Eye (tissue), 1 donor: ENCODE measurements at places on chromosomes 7 and 10.
A peak's percentile ranks its signal among the peaks of the same experiment; 100 is the strongest.

DNA sequence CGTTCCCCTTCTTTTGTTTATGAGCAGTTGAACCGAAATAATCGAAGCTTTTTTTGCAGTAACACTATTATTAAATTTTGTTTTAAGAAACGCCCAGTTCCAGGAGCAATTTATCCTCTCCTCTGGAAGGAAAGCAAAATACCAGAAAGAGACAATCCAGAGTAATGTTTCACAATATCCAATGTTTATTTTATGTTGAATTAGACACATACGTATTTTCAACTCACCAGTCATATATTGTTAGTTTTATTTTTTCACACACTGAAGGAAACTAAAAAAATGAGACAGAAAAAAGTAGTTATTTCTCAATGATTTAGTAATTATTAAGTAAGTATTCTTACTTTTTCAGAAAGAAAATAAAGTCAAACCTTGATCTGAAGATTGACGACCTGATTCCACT lies 85.1 kb downstream of the MYOF start:
- no peak for DNase-seq

- DNase-seq: peak; percentile 95
These were observed 37.6 kb upstream of the SVOPL start for GRCh38 chr7:138738551-138739335.

DNA sequence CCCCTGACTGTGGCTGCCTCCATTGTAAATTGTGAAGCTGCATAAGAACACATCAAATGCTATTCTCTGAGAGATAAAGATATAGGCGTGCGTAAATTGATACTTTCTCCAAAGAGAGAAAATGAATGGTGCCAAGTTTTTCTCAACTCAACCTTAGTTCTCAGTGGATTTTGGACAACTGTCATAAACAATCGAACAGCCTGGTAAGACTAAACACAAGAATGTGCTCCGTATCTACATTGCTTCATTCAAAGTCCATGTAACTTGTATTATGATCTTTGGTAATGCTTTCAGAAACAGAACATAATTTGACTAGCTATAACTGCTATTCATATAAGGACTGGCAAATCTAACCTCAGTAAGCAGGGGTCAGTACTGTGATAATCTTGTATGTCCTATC lies 429.1 kb downstream of the SEMA3D start:
- DNase-seq: peak; percentile 12

DNA sequence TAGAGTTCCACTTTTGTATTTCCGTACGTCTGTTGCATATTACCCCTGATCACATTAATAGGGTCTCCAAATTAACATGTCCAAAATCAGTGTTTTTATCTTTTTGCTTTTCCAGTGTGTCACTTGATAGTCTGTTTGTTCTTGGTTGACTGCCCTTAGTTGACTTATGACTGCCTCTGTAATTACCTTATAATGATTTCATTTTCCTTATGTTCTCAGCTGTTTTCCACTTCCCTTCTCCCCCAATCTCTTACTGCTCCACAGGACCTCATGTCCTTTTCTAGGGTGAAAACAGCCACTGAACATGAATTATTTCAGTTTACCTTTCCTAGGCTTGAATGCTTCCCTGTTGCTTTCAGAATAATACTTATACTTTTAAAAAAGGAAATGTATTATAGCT lies 54.7 kb downstream of the MAPK8 start:
- no peak for DNase-seq

GRCh38 chr10:127392351-127393235 lies 156.5 kb upstream of the NPS start:
- no peak for DNase-seq

- no peak for DNase-seq
These were observed 5.2 kb downstream of the AGAP3 start for GRCh38 chr7:151091431-151091830.

DNA sequence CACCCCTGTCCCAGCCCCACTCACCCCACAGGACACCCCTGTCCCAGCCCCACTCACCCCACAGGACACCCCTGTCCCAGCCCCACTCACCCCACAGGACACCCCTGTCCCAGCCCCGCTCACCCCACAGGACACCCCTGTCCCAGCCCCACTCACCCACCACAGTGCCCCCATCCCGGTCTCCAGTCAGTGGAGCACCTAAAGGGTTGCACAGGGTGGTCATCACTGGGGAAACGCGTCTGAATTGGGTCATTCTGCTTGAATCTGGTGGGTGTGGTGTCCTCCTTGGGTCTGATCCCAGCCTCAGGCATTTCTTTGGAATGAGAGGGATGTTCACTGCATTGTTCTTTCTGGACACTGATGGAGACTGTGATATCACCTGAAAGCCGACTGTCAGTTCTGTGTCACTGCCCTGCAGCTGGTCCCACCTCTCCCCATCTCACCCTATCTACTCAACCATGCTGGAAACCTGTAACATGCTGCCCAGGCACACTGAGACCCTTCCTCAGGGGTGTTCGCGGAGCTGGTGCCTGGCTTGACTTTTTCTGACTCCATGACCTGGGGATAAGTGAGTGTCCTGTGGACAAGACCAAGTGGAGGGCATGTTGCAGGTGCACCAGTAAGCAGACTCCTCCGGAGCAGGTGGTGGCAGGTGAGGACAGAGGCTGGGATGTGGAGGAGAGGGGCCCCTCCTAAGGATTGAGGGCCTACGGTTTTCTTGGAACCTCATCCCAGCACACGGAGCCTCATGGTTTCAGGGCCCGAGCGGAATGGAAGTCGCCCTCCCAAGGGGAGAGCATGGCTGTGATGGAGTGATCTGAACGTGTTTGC lies 262.5 kb upstream of the PPP2R2D start:
- no peak for DNase-seq

DNA sequence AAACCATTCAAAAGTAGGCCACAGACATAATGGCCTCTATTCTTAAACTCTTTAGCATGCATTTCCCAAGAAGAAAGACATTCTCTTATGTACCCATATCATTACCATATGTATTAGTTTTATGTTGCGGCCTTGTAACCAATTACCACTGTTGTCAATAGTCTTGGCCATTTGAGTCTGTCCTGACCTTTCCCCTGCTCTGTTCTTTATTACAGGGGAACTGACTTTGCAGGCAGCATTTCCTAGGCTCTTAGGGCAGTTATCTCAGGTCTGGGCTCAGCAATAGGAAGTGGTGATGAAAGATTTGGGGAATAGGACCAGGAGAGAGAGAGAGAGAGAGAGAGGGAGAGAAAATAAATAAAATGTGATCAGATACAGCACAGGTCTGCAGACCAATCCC lies 194.5 kb upstream of the LRGUK start:
- no peak for DNase-seq

DNA sequence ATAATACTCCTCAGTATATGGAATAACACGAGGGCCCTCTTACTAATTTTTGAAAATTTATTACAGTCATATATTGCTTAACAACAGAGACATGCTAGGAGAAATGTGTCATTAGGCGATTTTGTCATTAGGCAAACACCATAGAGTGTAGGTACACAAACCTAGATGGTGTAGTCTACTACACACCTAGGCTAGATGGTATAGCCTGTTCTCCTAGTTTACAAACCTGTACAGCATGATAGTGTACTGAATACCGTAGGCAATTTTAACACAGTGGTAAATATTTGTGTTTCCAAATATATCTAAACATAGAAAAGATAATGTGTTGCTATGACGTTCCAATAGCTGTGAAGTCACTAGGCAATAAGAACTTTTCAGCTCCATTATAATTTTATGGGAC lies 12.8 kb downstream of the OR2F1 start:
- no peak for DNase-seq

- DNase-seq: no peak
These were observed 440 bp upstream of the TCAF1 start for GRCh38 chr7:143902332-143902899.

- DNase-seq: peak; percentile 59
These were observed 439 bp downstream of the RBP4 start for GRCh38 chr10:93600446-93601145.

DNA sequence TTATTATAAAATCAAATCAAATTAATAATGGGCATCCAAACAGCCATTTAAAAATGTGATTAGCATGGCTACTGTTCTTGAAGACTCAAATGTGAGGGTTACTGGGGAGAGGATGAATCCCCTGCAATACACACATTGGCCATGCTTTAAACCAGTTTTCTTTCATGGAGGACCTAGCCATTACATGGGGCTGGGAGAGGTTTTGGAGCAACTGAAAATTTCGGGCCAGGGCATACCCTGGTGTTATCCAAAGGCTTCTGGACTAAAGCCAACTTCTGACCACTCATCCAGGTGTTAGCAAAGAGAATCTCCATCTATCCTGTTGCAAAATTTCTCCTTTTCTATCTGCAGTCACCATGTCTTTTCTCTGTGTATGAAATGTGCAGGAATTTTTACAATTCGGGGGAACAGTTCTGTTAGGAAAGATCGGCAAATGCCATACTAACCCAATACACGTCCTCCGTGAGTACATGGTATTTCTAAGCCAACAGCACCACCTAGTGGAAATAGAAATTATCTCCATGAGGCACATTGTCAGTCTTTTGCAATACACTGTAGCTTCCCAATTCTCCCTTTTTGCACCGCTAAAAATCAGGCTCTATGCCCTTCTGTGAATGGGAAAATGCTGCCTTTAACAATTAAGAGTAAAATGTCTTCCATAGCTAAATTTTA lies 47.0 kb upstream of the ZNF107 start:
- peak; percentile 50 for DNase-seq

DNA sequence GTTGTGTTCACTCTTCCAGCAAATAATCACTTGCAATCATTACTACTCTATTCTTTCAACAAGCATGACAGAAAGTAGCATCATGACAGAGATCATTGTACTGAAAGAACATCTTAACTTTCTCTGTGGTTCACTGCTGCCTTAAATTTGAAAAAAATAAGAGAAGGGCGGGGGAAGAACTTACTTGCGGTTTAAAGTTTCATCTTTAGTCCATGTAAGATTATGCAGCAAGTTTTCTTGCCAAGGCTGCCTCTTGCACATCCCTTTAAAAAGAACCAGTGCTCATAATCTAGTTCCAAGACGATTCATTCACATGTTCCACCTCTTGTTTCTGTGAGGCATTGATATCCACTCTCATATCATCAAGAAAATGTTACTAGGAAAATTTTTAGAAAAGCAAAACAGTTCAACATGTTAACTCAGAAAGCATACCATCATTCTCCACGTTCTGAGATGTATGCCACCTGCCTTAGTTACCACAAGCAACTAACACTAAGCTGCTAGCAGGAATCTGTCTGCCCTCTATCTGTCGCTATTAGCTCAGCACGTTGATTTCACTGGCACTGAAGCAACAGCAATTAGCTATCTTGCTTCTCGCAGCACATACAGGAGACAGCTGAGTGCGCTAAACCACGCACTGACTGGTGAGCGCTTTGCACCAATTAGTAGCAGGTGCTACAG lies at the start of gene PCDH15:
Gene PCDH15 (minus strand): TSS at position 491 of the 681 bp plus-strand sequence. CDS start 136,969 bp downstream, outside the sequence.
- peak; percentile 89 for DNase-seq

- peak; percentile 26 for DNase-seq
These were observed 145.2 kb downstream of the ARID5B start for GRCh38 chr10:62046522-62047227.

- no peak for DNase-seq
These were observed 51.1 kb upstream of the C1GALT1 start for GRCh38 chr7:7131273-7131672.

GRCh38 chr7:129764247-129765084 lies 152.9 kb downstream of the NRF1 start:
- no peak for DNase-seq

- DNase-seq: no peak
These were observed 170.9 kb upstream of the RHEB start for GRCh38 chr7:151690606-151691005.

- DNase-seq: no peak
These were observed 69.0 kb upstream of the LRRC17 start for GRCh38 chr7:102843850-102844249.

GRCh38 chr10:29569795-29570194 lies 65.0 kb downstream of the SVIL start:
- no peak for DNase-seq

DNA sequence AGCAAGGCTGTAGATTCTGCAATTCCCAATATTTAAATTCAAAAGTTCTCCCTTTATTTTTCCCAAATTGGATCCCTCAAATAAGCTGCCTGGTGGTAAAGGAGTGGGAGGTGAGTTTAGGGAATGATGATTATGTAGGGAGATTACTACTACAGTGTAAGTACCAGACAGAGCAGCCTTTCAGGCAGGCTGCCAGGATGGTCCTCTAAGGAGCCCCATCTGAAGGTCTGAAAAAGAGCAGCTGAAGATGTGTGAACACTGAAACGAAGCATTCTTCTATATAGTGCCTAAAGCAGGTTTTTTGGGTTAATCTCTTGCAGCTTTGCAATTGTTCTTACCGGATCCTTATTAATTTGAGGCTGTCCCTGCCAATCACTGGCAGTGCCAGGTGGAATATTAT lies 84.7 kb downstream of the CREB5 start:
- no peak for DNase-seq

DNA sequence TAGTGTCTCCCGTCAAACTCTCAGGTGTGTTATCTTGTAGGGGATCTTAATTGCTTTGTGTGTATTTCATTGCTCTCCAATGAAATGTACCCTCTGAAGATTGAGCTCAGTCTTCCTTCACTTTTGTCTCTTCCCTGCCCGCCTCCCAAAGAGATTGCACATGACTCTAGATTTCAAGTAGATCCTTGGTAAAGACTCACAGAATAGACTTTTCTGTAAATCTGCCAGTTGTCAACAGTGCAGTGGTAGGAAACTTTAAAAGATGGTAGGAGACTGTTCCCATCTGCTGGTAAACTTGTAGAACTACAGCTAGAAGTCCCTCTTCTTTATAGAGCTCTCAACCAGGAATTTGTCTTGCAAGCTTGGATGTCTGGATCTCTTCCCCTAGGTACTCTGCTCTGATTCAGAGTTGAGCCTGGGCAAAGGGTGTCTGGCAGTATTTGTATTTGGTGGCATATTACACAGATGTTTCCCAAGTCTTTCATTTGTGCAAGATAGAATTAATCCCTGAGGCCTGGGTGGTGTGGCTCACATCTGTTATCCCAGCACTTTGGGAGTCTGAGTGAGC lies 9.6 kb downstream of the CCL26 start:
- DNase-seq: peak; percentile 79

- DNase-seq: no peak
These were observed 104.7 kb downstream of the CHCHD3 start for GRCh38 chr7:132977234-132977633.

- DNase-seq: no peak
These were observed 1.3 kb downstream of the RAPGEF5 start for GRCh38 chr7:22355620-22356009.

DNA sequence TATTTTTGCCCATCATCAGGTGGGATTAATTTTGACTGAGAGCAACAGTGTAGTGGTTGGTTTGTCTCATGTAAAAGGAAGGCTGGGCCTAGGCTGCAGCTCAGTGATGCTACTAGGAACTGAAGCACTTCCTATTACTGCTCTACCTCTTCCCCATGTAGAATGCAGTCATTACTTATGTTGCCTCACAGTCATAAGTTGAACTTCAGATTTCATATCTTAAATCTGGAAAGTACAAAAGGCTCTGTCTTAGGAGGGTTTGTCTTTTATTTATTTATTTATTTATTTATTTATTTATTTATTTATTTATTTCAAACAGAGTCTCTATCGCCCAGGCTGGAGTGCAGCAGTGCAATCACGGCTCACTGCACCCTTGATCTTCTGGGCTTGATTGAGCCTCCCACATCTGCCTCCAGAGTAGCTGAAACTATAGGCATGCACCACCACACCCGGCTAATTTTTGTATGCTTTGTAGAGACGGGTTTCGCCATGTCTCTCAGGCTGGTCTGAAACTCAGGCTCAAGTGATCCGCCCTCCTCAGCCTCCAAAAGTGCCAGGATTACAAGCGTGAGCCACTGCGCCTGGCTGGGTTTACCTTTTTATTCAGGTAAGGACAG lies 721.7 kb upstream of the GALNT17 start:
- no peak for DNase-seq
